ENCODE measurements at places on chromosomes 11 and 22.

DNA sequence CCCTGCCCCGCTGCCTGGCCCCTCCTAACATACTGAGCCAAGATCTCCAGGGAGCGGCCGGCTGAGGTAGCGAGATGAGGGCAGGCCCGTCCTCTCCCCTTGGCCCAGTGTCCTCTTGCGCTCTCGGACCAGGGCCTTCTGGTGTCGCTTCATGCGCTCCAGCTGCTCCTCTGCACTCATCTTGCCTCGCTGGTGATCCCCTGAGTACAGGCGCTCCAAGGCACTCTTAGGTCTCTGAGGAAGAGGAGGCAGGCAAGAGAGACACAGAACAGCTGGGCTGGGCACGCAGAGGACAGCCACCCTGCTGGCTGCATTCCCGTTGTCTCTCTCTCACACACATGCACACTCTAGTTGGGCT lies 50.6 kb downstream of the C11orf58 start:
- DNase-seq: no peak

DNA sequence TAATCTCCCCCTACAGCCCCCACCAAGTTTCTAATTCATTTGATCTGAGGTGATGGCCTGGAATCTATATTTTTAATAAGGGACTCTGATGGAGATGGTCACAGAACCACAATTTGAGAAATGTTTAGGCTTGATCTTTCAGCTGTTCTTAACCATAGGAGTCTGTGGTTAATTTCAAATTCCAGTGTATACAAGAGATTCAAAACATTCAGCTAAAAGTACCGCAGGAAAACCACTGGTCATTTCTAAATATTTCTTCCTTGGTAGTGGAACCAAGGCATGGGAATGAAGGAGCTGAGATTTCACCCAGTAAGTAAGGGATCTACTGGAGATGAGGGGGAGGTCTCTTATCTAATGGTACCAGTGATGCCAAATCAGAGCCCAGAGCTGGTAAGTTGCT lies 18.3 kb upstream of the GALNT18 start:
- DNase-seq: no peak

GRCh38 chr11:122189229-122189628 lies 73.2 kb upstream of the BLID start:
- DNase-seq: no peak

- no peak for DNase-seq
Observed at GRCh38 chr11:77063861-77064260, 2.9 kb upstream of the CAPN5 start.

GRCh38 chr11:116718955-116719501 lies 53.8 kb downstream of the BUD13 start:
- DNase-seq: no peak

- DNase-seq: no peak
Observed at GRCh38 chr22:31492151-31492550, 2.5 kb upstream of the EIF4ENIF1 start.

GRCh38 chr11:85914425-85914824 lies 59.2 kb downstream of the CCDC83 start:
- DNase-seq: no peak

DNA sequence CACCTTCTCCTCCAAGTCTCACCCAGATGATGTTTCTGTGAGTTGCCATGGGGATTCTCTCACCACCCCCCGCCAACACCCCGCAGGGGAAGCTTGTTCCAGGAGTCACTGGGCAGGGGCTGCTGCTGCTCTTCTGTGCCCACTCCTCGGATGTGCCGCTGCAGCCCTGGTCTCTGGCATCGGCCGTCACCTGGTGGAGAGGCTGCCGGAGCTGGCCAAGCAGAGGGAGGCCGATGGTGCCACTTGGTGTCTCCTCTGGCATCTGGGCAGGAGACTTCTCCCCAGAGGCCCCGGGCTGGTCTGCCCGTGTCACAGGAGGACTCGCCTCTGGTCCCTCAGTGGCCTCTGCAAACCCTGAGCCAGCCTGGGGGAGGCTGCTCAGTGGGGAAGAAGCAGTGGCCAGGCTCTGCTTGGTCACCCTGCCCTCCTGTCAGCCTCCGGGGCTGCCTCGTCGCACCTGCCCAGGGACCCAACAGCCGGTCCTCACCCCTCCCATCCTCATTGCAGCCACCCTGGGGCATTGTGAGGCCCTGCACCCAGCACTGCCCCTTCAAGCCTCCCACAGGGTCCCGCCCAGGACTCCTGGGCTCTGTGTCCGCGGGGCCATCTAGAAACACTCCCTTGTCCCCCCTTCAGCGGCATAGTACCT lies 424 bp upstream of the ADORA2A start:
- DNase-seq: no peak

DNA sequence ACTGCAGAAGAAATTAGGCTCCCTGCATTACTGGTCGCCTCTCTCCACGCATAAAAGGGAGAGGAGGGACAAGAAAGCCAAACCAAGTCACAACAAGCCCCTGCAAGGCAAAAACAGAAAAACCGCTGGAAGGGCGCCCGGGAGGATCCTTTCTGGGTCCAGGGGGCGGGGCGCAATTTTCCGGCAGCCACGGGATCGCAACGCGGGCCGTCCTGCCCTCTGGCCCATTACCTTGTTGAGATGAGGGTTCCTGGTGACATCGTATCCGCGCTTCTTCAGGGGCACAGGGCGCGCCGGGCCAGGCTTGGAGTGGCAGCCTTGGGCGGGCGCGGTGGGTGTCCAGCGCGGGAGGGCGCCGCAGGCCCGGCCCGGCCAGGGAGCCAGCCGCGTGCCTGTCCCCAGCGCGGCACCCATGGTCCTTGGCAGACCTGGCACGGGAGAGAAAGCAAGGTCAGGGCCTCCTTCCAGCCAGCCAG lies 847 bp downstream of the ME3 start:
- DNase-seq: peak; percentile 23

- no peak for DNase-seq
Observed at GRCh38 chr11:12544986-12545775, 129.0 kb upstream of the TEAD1 start.

GRCh38 chr11:106520146-106520912 lies 442.9 kb downstream of the AASDHPPT start:
- no peak for DNase-seq

DNA sequence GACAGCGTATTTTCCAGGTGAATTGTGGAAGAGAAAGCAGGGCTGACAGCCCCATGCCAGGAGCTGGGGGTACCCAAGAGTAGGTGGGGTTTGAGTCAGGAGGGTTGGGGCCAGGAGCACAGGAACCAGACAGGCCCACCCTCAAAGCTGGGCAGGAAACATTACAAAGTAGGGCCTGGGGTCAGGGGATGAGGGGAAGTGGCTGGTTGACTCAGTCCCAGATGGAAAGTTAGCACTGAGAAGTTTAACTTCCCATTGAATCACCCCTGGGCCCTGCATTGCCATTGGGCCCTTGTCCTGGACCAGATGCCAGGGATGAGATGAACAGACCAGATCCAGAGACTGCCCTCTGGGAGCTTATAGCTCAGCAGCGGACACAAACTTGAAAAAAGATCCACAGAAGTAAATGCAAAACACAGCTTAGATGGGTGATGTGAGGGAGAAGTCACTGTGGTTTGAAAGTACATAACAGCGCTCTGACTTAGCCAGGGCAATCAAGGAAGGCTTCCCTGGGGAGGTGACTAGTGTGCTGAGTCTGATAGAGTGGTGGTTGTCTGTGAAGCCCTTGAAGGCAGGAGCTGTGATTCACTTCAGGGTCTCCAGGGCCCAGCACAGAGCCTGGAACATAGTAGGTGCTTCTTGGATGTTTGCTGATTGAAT lies 2.2 kb downstream of the MAFF start:
- DNase-seq: no peak

DNA sequence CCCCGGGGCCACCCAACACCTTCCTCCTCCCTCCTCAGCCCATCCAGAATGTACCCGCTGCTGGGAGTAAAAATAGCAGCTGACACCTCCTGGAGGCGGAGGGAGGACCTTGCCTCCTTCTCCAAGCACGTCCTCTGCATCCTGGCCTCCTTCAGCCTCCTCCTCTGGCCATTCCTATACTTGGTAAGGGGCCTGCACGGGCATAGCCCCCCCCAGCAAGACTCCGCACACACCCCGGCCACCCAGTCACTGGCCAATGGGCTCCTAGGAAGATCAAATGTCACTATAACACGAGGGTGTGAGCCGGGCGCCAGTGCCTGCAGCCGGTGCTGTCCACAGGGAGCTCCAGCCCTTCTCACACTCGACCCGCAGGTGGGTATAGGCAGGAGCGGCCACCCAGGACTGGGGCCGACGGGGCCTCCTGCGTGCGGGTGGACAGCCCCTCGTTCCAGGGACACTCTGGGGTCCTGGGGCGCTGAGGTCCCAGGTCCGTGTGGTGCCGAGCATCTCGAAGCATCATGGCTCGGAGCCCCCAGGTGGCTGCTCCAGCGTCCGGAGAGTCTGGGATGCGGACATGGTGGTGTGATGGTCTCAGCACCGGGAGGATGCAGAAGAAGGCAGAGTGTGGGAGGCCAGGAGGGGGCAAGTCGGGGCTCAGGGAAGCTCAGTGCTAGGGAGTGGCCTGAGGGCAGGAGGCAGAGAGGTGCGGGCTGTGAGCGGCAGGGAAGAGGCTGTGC lies at the start of gene TNNT3:
TSS of gene TNNT3 (plus strand) at position 313 of the 737 bp plus-strand sequence. CDS start 3,172 bp downstream, outside the sequence.
- no peak for DNase-seq
